Daoy (cell line): ENCODE measurements at places on chromosomes 11 and 22. TPM values are rescaled to one million over a fixed set of nuclear protein-coding genes. Genes with fewer than 3 reads are reported as not detected.

- DNase-seq: peak; percentile 22
Observed at GRCh38 chr11:62431171-62431901, 12.5 kb downstream of the SCGB1A1 start.

The MYBPC3 gene
- total RNA-seq: not detected in 2 replicates

DNA sequence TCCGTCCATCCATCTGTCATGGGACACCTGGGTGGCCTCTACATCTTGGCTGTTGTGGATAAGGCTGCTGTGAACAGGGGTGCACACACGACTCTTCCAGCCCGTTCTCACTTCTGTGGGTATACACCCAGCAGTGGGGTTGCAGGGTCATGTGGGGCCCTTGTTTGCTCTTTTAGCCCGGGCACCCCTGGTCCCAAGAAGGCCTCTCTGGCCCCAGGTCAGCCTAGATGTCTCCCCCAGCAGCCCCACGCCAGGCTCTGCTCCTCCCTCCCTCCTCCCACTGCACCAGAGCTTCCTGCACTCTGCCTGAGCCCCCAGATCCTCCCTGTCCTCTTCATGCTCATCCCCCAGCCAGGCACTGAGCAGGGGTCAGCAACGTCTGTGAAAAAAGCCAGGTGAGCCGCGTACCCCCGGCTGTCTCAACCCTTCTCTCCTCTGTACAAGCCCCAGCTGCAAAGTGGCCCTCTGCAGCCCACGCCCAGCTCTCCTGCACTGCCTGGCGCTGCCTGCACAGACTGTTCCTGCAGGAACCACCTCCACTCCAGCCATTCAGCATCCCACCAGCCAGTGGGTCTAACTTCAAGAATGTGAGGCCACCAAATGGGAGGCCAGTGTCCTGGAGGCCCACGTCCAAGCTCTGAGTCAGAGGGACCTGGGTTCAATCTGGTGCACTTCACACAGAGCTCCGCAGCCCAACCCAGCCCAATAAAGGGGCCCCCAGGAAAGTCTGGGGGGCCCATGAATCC is 1508.9 kb downstream of the BRD1 start:
- DNase-seq: no peak

The ACRV1 gene
- total RNA-seq: 1.4 TPM in 1 of 2 replicates, not detected in the other

GRCh38 chr11:102322560-102322959 is 5.3 kb downstream of the BIRC3 start:
- DNase-seq: no peak

GRCh38 chr11:106331176-106331575 is 253.7 kb downstream of the AASDHPPT start:
- no peak for DNase-seq

- DNase-seq: peak; percentile 34
Observed at GRCh38 chr11:33475993-33476392, 218.8 kb downstream of the HIPK3 start.

DNA sequence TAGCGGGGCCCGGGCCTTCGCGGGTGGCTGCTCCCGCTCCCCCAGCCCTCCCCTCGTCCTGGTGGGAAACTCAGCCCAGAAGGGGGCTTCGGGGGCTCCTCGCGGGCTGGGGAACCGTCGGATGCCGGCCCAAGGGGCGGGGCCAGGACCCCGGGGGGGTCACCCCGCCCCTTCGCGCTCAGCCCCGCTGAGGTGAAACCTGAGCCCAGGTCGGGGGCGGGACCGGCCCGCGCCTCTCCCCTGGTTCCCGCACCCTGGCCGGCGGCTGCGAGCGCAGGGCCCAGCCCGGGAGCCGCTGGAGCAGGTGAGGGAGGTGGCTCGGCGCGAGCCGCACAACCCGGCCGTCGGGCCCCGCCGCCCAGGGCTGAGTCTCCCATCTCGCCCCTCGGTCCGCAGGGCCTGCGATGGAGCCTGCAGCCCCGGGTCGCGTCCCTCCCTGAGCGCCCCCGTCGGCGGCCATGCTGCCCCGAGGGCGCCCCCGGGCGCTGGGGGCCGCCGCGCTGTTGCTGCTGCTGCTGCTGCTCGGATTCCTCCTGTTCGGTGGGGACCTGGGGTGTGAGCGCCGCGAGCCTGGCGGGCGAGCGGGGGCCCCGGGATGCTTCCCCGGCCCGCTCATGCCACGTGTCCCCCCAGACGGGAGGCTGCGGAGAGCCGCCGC is at the start of gene LARGE2:
Gene LARGE2, plus strand, starts transcription at position 232 of the 658 bp plus-strand sequence. Its CDS starts 227 bp downstream, at position 459.
- DNase-seq: no peak

The MUC15 gene
- 0.36 TPM in 1 of 2 replicates, not detected in the other for total RNA-seq

- DNase-seq: no peak
Observed at GRCh38 chr11:119999220-119999619, 138.7 kb downstream of the TRIM29 start.

GRCh38 chr11:124898263-124898680 is 607 bp upstream of the ROBO4 start:
- DNase-seq: peak; percentile 86

DNA sequence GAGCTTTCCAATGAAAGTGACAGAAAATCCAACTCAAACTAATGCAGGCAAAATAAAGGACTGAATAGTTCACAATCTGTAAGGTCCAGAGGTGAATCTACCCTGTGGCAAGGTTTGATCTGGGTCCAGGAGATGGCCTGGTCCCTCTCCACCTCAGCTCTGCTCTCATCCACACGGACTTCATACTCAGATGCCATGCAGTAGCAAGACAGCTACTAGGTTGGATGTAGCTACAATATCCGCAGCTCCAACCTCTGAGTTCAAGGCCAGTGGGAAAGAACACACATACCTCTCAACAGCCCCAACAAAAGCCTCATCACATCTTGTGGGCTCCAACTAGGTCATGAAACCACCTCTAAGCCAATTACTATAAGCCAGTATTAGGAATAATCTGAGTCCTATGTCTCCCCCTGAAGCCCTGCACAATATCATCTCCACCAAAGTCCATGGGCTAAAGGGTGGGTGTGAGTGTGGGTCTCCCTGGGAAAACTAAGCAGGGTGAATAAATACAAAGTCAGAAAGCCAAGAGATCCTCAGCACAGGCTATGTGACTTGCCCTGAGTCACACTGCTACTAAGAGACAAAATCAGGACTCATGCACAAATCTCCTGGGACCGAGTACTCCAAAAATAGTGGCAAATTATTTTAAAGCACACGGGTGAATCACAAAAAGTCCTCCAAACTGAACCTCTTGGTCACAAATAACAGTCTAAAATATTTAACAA is 78.8 kb downstream of the LARGE1 start:
- DNase-seq: no peak

GRCh38 chr11:698493-699115 is 3.0 kb downstream of the TMEM80 start:
- no peak for DNase-seq

The CNIH2 gene
- total RNA-seq: 0.40 and 0.98 TPM in 2 replicates

The OR51B4 gene
- not detected in 2 replicates for total RNA-seq

DNA sequence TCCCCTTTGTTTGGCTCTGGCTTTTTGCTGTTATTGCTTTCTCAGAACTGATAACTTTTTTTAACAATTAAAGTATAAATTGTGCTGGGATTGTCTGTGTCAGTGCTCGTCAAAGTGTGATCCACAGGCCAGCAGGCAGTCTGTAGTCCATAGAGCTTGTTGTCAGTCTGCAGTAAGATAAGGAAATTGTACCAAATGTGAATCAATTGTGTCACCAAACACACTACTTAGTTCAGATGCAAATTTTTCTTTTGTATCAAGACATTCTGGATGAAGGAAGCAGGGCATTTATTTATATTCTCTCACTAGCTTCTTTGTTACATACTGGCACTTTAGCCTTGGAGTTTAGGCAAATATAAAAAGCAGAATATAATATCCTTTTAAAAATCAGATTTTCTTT is 121.0 kb downstream of the WNT11 start:
- DNase-seq: no peak

The HBG2 gene
- total RNA-seq: not detected in 2 replicates

GRCh38 chr11:74322667-74323066 is 11.2 kb upstream of the P4HA3 start:
- no peak for DNase-seq

DNA sequence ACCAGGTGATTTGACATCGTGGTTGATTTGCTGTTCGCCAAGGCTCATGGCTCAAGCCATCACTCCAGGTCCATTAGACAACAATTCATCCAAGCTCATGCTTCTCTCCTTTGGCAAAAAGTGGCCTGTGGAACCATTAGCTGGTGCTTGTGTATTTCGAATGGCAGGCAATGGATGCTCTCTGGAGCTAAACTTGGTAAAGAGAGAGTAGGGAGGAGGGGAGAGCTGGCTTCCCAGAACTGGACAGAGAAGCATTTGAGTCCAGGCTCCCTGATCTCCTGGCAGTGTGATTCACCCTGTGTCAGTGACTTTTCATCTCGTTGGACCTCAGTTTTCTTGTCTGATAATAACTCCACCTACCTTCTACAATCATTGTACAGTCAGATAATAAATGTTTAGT is 64.6 kb downstream of the MYO18B start:
- no peak for DNase-seq

GRCh38 chr11:73257342-73258103 is 14.6 kb upstream of the P2RY6 start:
- DNase-seq: peak; percentile 85

DNA sequence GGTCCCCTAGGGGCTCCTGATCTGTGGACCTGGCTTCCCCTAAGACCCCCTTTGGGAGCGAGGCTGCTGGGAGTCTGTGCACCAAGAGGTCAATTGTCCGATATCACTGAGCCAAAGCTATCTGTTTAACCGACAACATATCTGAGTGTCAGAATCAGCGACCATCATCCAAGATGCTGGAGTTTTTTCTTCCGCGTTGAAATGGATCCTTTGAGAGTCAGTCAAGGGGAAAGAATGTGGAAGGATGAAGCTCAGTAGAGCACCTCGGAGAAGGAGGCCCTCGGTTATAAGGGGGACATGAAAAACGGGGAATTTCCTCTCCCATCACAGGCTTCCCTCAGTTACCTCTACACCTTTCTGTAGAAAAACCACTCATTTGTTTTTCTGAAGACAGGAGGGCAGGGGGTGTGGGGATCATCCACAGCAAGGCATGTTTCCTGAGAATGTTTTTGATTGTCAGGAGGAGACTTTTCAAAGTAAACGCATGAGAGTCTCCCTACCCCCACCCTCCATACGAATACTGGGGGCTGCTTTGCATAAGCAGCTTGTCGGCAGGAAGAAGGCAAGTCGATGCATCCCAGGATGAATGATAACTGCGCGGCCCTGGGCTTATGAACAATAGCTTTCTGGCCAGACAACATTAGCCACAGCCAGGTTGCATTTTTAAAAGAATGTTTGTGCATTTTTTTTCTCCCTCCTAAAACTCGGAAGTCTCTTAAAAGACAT is 37.7 kb upstream of the CCND1 start:
- DNase-seq: no peak

The MPEG1 gene
- total RNA-seq: not detected in 2 replicates

DNA sequence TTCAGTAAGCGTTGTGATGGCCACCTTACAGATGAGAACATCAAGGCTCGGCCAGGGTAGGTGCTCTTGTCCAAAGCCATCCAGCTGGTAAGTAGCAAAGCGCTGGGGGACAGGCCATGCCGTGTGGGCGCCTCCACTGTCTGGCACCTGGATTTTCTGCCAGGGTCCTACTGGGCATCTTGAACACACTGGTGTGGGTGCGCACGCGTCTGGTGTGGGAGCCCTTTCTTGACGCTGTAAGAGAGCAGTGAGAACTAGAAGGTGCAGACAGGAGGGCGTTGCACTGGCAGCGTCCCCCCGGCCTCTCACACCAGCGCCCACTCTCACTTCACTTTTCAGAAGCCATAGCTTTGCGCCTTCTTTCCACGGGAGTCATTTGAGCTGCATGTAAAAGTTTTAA is 296.6 kb downstream of the TBC1D22A start:
- DNase-seq: no peak

GRCh38 chr11:4682623-4683419 is 14.8 kb downstream of the OR51E2 start:
- DNase-seq: no peak

- DNase-seq: peak; percentile 66
Observed at GRCh38 chr11:112255067-112255720, 5.5 kb downstream of the PLET1 start.

DNA sequence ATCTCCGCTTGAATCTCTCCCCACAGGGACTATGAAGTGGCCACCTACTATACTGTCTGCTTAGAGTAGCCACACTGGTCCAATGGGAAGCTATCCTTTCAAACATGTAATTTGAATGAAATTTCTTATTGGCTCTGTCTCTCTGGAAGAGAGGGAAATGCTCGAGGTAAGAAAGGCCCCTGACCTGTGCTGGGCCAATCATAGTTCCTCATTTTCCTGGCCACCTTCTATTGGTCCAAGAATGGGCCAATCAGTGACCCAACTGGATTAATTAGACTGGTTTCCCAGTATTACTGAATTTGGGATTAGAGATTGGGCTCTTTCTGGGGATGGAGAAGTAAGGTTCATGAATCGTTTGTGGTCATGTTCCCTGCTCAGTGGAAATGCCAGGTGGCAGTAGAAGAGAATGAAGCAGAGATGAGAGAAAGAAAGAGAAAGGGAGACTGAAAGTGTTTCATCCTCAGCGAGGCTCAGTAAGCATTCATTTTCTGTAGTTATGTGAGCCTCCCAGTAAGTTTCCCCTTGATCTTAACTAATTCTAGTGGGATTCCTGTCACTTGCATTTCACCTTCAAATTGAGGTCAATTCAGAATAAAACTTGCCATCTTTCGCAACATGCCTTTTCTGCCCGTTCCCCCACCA is 8.4 kb upstream of the MMP20 start:
- no peak for DNase-seq

DNA sequence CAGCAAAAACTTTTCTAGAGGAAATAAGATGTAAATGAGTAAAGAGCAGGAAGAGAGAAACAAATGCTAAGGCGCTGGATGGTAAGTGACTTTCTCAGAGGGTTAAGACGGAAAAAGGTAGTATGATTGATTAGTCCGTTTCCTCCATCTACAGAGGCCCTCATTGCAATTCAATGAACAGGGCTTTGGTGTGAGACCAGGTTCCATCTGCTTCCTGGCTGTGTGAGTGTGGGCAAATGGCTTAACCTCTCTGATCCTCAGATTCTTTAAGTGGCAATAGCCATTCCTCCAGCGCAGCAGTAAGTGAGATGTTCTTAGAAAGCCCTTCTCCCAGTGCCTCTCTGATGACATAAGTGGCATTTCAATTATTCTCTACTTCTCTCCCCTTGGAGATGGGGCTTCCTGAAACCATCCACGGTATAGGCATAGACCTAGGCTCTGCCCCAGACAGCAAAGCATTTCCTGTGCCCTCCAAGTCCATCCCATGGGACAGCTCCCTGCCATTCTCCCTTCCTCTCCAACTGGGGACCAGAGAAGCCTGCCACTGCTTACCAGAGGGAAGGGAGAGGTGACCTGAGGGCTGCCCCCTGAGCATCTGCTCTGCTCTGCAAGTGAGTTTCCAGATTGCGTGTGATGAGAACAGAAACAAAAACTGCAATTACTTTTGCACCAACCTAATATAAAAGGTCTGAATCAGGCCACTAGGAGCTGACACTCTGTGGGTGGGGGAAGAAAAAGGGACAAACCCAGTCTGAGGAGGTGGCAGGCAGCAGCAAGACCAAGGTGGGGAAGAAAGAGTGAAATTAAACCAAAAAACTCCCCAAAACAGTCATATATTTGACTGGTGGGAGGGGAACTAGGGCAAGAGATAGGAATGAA is 12.7 kb upstream of the CD44 start:
- DNase-seq: no peak

The JHY gene
- total RNA-seq: 2.2 and 2.3 TPM in 2 replicates

DNA sequence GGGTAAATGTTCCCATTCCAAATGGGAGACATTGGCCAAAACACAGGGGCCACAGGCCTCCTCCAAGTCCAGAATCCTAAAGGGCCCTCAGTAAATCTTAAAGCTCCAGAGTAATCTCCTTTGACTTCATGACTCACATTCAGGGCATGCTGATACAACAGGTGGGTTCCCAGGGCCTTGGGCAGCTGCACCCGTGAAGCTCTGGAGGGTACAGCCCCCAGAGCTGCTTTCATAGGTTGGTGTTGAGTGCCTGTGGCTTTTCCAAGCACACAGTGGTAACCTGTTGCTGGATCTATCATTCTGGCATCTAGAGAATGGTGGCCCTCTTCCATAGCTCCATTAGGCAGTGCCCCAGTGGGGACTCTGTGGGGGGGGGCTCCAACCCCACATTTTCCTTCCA is 54.0 kb downstream of the NELL1 start:
- DNase-seq: no peak

The CCDC87 gene
- 0.27 TPM in 1 of 2 replicates, not detected in the other for total RNA-seq
